ENCODE measurements at places on chromosomes 1 and 21. TPM values are rescaled to one million over a fixed set of nuclear protein-coding genes. Genes with fewer than 3 reads are reported as not detected.

The SLC35F3 gene
- not detected for total RNA-seq

The EPHB2 gene
- 0.13 TPM for total RNA-seq

DNA sequence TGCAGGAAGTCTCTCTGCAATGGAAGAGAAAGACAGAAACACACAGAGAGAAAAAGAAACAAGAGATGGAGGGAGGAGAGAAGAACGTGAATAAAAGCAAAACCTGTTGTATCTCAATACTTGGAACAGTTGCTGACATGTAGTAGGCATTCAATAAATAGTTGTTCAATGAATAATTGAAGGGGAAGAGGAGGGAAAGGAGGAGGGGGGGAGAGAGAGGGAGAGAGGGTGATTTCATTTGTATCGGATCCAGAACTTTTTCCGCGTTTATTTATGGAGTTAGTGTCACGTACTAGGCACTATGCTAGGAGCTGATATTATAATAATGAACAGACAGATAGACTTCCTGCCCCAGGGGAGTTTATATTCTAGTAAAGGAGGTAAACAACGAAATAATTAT lies 144.1 kb downstream of the OMA1 start:
- H3K4me1 ChIP-seq = no peaks in the 10 kb centered on the region
- H3K27ac ChIP-seq = no peak overlapping the region
- H3K27me3 ChIP-seq = no peaks in the 10 kb centered on the region
- DNase-seq = no peak
- peaks cover 5% of the 10 kb centered on the region for H3K36me3 ChIP-seq
- no peak overlapping the region for H3K4me3 ChIP-seq

DNA sequence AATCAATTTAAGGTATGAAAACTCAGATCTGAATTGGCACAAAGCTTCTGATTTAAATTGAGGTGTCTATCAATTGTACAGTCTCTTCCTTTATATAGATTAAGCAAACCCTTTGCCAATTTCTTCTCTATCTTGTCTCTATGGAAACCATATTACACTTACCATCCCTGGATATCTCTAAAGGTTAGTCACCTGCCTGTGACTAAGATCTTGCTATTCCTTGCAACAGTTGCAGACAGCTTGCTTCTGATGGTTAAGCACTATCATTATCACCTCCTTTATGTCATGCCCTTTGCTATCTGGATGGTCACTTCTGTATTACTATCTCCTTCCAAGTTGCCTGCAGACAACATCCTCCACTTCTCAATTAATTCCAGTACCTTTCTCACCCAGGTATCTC lies 998.6 kb upstream of the B3GALT2 start:
- DNase-seq = no peak
- H3K27ac ChIP-seq = no peak overlapping the region
- H3K36me3 ChIP-seq = no peaks in the 10 kb centered on the region

- no peaks in the 10 kb centered on the region for H3K36me3 ChIP-seq
- peak overlapping the region; percentile 77 for H3K4me3 ChIP-seq
- DNase-seq = peak; percentile 68
- H3K27me3 ChIP-seq = no peaks in the 10 kb centered on the region
- H3K4me1 ChIP-seq = peaks cover 74% of the 10 kb centered on the region
Observed at GRCh38 chr1:234978397-234979295, 150.0 kb downstream of the TOMM20 start.

DNA sequence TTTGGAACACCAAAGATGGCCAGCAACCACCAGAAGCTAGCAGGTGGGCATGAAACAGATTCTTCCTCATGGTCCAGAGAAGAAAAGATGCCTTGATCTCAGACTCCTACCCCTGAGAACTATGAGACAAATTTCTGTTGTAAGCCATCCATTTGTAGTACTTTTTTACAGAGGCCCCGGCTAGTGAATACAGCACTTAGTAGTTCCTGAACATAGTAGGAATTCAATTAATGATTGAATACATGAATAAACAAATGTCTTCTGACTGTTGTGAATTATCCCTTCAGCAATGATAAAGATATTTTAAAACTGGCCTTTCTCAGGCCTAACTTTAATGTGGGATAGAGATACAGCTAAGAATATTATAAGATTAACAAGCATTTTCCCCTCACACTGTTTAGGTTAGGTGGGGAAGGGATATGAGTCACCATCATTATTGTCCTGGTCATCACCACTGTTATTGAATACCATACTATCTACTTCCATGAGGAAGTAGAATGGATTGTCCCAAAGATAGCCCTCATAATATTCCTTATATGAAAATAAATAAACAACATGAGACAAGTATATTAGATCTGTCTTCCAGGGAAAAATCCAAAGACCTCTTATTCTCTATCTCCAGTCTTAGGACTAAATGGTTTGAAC lies 51.4 kb downstream of the ADCY10 start:
- H3K27ac ChIP-seq = no peak overlapping the region
- no peaks in the 10 kb centered on the region for H3K36me3 ChIP-seq
- no peak for DNase-seq
- H3K4me1 ChIP-seq = no peaks in the 10 kb centered on the region
- no peaks in the 10 kb centered on the region for H3K27me3 ChIP-seq

GRCh38 chr1:234639961-234640360 lies 30.0 kb upstream of the IRF2BP2 start:
- H3K4me3 ChIP-seq = no peak overlapping the region
- H3K27ac ChIP-seq = no peak overlapping the region
- no peaks in the 10 kb centered on the region for H3K4me1 ChIP-seq

DNA sequence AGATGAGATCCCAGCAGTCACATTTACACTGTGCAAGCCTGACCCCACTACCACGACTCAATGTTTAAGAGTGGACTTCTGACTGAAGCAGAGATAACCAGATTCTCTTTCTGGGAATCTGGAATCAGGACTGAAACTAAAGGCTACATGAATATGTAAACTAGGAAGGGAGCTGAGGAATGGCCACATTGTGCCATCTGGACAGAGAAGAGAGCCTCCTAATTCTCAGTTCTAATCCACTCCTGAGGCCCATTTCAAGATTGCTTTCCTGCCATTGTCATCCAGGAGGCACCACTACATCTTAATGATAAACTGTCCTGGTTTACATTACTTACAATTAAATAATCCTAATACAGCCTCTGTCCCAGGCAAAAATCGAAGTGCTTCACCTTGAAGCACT lies 6.5 kb downstream of the PAXBP1 start:
- no peak overlapping the region for H3K4me3 ChIP-seq
- H3K4me1 ChIP-seq = peaks cover 43% of the 10 kb centered on the region
- DNase-seq = no peak
- peaks cover 69% of the 10 kb centered on the region for H3K36me3 ChIP-seq
- no peak overlapping the region for H3K27ac ChIP-seq
- H3K27me3 ChIP-seq = no peaks in the 10 kb centered on the region

GRCh38 chr21:45226540-45227326 lies 61.0 kb downstream of the POFUT2 start:
- peak overlapping the region; percentile 19 for H3K4me3 ChIP-seq
- DNase-seq = no peak
- H3K4me1 ChIP-seq = peaks cover 31% of the 10 kb centered on the region
- H3K27ac ChIP-seq = peak overlapping the region; percentile 21
